Ureter (tissue), 1 donor: ENCODE measurements at places on chromosomes 2 and 18. TPM values are rescaled to one million over a fixed set of nuclear protein-coding genes. Genes with fewer than 3 reads are reported as not detected.

The CXCR2 gene
- total RNA-seq: 7.7 TPM

The CXCR1 gene
- not detected for total RNA-seq

The EHD3 gene
- total RNA-seq: 12.7 TPM

The MSTN gene
- total RNA-seq: 0.26 TPM

The UGT1A5 gene
- total RNA-seq: 21.3 TPM

The PRKAG3 gene
- not detected for total RNA-seq

The SEMA4C gene
- total RNA-seq: 58.0 TPM

The FKBP1B gene
- 4.1 TPM for total RNA-seq

The NEU2 gene
- not detected for total RNA-seq

The CYS1 gene
- 4.0 TPM for total RNA-seq

The EN1 gene
- not detected for total RNA-seq

The FLACC1 gene
- total RNA-seq: 4.4 TPM

The TCF7L1 gene
- 15.5 TPM for total RNA-seq

The GKN2 gene
- total RNA-seq: not detected

The TWIST2 gene
- 12.9 TPM for total RNA-seq
